Stimulated activated CD8-positive, alpha-beta memory T cell treated with anti-CD3 and anti-CD28 coated beads, Interleukin-7, amount 100 ng/mL, for 24 hours (primary cell): ENCODE measurements at places on chromosomes 4 and X.

DNA sequence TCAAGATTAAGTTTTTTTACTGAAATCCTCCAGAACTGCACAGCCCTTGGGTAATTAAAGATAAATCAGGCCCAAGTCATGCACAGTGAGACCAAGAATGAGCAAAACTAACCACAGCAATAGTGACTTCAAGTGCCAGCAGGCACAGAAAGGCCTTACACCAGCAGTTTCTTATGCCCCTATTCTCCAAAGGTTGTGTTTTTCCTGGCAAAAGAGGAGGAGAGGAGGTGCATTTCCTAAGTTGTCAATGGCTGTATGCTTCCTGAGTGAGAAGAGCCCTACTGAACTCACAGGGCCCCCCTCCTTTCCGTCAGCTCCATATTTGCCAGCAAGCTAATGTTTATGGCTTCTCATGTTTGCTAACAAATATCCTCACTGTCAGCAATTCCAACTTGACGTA lies 418.7 kb upstream of the INTU start:
- no peak for DNase-seq

- DNase-seq: no peak
Measured at GRCh38 chrX:150291014-150291413, 72.1 kb upstream of the MAMLD1 start.

GRCh38 chr4:11106759-11107158 lies 321.9 kb downstream of the HS3ST1 start:
- no peak for DNase-seq

DNA sequence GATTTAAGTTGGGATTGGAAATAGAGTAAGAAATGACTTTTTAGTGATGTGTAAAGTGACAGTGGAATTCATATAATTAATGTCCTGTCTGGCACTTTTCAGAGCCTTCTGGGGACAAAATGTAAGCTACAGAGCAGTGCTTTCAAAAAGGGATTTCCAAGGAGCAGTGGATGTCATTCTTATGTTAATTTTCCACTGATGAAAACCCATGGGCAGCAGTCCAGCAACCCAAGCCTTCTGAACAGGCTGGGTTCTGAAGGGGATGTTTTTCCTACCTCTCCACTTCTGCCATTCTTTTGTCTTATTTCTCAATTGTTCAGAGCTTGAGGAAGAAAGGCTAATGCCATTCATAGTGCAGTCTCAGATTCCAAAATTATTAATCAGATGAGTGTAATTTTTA lies 717.6 kb upstream of the HS3ST1 start:
- DNase-seq: no peak

- DNase-seq: no peak
Measured at GRCh38 chr4:24777536-24778463, 17.6 kb upstream of the SOD3 start.

- DNase-seq: no peak
Measured at GRCh38 chr4:81796790-81797528, 325.3 kb upstream of the RASGEF1B start.

- no peak for DNase-seq
Measured at GRCh38 chr4:110619463-110620247, 3.2 kb downstream of the PITX2 start.

GRCh38 chrX:143636831-143637230 lies 930 bp upstream of the SLITRK4 start:
- DNase-seq: no peak

DNA sequence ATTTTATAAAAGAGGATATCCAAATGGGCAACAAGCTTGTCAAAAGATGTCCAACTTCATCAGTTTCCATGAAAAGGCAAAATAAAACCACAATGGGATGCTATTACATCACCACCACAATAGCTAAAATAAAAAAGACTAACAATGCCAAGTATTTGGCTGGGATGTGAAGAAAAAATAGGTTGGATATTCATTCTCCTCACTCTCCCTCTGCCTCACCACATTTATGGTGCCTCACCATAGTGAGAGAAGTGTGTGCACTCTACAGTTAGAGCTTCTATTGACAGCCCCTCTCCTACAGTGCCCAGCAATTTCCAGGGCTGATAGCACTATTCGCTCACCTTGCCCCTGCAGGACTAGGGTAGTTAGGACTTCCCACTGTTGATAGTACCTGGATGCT lies 25.5 kb downstream of the VEGFC start:
- DNase-seq: no peak

- DNase-seq: no peak
Measured at GRCh38 chrX:23616361-23616760, 50.9 kb upstream of the PRDX4 start.

DNA sequence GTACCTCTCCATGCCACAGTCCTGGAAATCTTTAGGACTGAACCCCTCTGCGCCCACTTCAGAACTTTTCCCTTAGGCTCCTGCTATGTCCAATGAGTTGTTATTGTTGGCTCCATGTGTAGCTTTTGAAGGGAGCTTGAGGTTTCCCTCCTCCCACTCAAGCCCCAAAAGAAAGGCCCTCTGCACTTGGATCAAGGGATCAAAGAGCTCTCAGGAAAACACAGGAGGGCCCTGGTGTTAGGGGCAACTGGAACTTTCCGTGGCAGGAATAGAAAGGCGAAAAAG lies 135.0 kb downstream of the RASL11B start:
- no peak for DNase-seq
